Activated T-cell treated with anti-CD3 and anti-CD28 coated beads, Interleukin-2, amount 50 U/mL, for 4 hours (primary cell): ENCODE measurements at places on chromosomes 16 and 17.

GRCh38 chr17:35374766-35375344 lies 1.4 kb upstream of the SLFN11 start:
- DNase-seq = no peak

GRCh38 chr17:13888056-13888609 lies 181.2 kb upstream of the COX10 start:
- DNase-seq = no peak

DNA sequence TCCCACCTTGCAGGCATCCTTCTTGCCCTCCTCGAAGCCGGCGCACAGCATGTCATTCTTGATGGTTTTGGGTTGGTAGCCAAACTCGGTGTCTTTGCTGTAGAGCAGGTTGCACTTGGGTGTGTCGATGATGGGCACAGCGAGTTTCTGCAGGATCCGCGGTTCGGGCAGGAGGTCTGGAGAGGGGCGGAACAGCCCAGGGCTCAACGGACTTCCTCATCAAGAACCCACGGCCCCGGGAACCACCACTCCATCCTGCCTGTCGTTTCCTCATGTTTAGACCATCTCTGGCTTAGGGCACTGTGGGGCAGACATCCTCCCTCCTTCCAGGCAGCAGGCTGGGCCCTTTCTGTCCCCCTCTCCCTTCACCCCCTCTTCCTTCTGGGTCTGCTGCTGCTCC lies 6.5 kb downstream of the PRSS27 start:
- DNase-seq = no peak

DNA sequence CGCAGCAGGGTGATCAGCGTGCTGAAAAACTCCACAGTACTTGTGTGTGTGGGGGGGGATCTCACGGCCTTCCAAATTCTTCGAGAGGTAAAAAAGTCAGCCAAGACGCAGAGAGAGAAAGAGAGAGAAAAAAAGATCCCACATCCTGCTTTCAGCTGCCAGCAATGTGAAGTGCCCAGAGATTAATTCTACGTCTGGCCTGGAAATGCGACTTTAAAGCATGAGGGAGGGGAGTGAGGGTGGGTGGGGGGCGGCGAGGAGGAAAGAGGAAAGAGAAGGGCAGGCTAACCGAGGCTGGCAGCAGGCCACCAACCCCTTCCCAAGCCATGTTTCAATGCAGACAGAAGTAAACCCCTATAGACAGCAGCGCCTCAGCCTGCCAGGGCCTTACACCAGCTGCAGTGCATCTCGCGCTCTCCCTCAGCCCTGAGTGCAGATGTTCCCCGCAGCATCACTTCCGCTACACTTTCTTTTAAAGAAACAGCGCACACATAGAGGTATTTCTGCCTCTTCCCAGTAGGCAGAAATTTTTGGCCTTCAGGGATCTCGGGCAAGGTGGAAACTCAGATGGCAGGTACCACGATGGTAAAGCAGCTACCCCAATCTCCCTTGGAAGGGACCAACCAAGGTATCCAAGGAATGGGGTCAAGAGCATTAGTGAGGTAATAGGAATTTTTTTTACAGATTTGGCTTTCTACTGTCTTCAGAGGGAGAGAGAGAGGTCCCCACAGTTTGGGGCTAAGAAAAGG lies 87.8 kb downstream of the SMG6 start:
- DNase-seq = peak; percentile 49

DNA sequence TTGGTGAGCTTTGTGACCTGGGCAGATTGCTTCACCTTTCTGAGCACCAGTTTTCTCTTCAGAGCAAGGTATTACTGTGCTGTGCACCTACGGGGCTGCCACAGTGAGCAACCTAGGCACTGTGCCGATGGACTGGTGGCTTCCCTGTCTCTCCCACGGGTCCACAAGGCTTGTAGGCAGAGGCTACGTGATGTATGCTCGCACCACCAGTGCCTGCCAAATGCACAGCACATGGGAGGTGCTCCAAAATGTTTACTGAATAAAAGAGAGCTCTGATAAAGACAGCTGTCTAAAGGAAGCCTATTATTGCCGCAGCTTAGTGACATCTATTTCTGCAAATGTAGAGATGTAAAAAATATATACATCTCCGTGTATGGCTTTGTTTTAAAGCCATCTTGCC lies 139.2 kb downstream of the CDK5R1 start:
- no peak for DNase-seq

- no peak for DNase-seq
Observed at GRCh38 chr16:81273223-81273950, 34.9 kb downstream of the BCO1 start.

DNA sequence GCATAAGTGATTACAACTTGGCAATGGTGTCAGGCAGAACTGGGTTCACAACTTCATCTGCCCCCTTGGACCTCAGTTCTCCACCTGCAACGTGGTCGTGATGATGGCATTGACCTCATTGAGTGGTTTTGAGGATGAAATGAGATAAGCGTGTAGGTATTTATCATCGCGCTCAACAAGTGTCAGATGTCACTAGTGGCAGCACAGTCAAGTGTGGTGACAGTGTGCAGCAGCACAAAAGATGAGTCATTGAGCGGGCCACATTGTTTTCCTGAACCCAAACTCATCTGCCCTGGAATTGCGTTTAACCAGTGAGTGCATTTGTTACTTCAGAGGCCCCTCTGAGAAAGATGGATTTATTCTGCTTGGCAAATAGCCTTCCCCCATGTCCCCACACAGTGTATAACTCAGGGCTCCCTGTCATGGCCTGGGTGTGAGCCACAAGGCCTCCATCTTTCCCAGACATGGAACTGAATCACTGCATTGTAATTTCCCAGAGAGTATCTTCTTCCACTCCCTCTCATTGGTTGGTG lies 20.9 kb downstream of the IRX3 start:
- no peak for DNase-seq

- no peak for DNase-seq
Observed at GRCh38 chr16:19948186-19949104, 63.8 kb upstream of the GPRC5B start.

DNA sequence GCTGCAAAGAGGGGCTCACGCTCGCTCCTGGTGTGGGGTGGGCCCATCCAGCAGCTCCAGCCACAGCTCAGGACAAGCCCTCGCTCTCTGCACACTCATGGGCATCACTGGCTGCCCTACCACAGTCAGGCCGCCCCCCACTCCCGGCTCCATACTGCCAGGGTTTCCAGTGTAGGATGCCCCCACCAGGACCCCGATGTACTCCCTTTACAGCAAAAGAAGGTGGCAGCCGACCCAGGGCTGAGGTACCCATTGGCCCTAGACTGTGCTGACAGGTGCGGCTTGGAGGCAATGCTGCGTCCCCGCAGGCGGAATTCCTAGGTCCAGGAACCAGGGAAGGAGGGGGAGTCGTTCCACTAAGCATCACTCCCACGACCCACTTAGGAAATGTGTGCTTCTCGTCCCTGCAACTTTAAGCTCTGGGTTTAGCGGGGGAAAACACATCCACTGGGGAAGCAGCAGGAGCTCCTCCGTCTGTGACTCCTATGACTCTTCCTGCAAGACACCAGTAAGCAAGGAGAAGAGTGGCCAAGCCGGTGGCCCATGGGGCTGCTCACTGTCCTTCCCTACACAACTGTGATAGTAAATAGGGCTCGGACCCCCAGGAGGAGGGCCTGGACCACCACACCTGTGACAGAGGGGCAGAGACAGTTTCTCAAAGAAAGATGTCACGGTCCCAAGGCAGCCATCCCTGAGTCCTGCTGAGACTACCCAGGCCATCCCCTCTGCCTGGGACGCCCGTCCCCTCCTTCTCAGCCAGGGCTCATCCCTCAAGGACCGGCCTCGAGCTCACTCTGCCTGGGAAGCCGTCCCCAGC lies 13.1 kb downstream of the CORO7 start:
- no peak for DNase-seq

DNA sequence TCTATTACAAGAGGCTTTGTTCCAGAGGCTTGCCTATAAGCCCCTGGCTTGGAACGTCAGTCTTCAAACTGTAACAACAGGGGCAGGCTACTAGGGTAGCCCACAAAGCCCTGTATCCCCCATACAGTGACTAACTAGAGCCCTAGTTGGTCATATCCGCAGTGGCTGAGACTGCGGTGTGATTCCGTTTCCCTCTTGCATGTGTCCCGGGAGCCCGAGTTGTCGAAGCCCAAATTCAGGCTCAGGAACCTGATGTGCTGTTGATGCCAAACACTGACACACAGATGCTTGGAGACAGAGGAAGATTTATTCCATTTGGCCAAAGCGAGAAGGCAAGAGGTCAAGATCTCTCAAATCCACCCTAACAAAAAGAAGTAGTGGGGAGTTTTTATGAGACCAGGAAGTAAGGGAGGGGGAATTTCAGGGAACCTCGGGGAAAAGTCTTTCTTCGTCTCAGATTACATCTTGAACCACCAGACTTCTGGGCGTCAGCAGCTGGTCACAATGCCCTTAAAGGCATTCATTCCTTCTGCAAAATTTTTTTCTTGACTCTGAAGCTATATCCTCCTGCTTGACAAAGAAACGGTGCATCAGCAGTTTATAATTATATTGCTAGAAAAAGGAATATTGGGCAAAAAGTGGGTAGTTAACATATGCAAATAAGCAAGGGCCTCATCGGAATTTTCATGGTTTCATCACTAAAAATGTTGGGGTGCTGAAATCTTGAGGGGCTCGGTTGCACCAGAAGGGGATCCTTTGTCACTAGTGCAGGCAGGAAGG lies 879 bp downstream of the SLFN5 start:
- peak; percentile 47 for DNase-seq

GRCh38 chr17:62637809-62638208 lies 10.3 kb downstream of the MRC2 start:
- DNase-seq = no peak
